ENCODE measurements at places on chromosomes 2 and 18.

DNA sequence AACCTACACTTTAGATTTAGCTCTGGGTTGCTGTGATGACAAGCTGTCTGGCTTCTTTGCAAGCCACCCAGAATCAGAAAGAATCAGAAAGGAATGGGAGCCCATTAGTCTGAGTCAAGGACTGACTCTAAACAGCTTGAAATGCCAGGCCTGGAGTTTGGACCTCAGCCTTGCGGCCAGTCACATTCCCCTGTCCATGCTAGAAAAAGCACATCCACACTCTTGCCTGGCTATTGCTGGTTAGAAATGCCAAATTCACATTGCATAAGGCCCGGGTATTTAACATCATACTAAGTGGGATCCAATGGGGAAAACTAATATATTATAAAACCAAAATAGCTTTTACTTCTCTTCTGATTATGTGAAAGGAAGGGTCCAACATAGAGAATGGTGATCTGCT lies 756.8 kb upstream of the KLHL29 start:
- DNase-seq: no peak

- no peak for DNase-seq
Observed at GRCh38 chr2:220936641-220937197, 635.4 kb downstream of the EPHA4 start.

- peak; percentile 12 for DNase-seq
Observed at GRCh38 chr2:104378853-104379374, 475.0 kb upstream of the POU3F3 start.

GRCh38 chr2:3689998-3690748 lies 13.2 kb upstream of the DCDC2C start:
- DNase-seq: no peak

- no peak for DNase-seq
Observed at GRCh38 chr2:158610059-158610458, 153.3 kb downstream of the PKP4 start.

- DNase-seq: no peak
Observed at GRCh38 chr2:86147793-86148192, 41.8 kb downstream of the PTCD3 start.

GRCh38 chr2:160332318-160332717 lies 132.2 kb upstream of the ITGB6 start:
- DNase-seq: no peak

DNA sequence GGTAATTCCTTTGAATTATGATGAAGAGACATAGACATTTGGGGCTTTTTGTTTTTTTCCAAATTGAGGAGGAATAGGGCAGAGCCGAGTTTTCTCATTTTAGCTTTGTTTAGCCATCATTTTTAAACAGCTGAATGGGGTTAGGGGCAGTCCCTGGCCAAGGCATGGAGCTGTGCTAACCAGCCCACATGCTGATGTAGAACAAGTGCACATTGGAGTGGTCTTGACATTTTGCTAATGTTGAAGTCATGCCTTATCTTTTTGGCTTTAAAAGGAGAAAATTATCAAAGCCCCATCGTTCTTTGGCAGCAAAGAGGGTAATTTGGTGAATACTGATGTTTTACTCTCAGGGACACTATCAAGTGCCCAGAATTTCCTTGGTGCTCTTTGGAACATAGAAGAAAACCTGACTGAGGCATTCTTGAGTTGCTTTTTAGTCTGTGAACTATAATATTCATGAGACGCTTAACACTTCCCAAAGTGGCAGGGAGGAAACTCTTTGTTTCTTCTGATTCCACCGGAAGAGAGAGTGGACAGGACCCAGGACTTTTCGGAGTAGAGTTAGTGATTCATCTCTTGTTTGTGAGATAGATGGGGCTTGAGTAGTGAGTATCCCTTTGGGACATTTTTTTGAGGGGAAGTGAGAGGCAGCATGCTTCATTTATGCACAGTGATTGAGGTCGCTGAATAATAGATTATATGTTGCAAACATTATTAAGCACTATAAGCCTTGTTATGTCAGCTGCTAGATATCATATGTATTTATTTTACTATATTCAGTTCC lies 45.0 kb downstream of the MTA3 start:
- DNase-seq: no peak

DNA sequence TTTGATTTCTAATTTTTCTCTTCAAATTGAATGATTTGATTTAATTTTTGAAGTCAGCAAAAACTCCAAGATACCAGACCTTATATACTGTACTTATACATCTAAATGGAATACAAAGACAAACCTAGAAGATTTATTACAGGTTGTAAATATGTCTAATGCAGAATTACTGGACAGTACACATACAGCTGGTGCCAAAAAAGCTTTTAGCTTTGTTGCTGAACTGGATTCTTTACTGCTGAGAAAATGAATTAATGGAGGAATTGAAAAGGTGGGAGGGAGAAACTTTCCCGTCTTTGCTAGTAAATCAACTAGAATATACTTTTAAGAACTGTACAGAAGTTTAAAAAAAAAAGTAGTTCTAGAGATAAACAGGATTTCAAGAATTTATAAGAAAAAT lies 17.5 kb downstream of the C1D start:
- DNase-seq: no peak

DNA sequence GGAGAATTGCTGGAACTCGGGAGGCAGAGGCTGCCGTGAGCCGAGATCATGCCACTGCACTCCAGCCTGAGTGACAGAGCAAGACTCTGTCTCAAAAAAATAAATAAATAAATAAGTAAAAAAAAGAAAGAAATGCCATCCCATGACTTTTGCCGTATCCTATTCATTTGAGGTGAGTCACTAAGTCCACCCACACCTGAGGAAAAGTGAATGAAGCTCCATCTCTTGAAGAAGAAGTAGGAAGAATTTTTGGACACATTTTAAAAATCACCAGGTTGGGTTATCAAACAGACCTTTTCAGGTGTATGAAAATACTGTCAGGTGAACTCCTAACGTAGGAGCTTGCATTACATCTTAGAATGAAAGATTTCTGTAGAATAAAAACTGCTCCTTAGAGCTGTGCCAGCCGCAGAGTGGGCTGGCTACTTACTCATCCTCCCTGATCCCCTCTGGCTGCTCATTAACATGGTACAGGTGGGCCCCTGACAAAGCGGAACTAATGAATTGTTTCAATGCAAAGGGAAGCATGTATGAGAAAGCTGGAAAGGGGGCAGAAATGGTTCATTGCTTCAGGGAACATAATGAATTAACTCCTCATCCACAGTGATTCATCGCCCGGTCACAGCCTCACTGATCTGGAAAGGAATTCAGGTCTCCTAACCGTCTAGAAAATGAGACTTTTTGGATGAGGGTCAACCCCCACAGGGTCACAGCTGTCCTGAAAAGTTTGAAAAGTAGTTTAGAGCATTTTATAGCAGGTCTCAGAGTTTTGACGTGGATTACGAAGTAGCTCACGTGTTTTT lies 191.4 kb downstream of the SPP2 start:
- no peak for DNase-seq

Data from NCI-H1694 treated with DMSO at 0.1 percent for 48 hours (cell line).